Activated CD8-positive, alpha-beta T cell treated with anti-CD3 and anti-CD28 coated beads for 36 hours (primary cell): ENCODE measurements at places on chromosomes 5 and 9. TPM values are rescaled to one million over a fixed set of nuclear protein-coding genes. Genes with fewer than 3 reads are reported as not detected.

The CTSV gene
- total RNA-seq, result 0.16 TPM

The ANKRD31 gene
- total RNA-seq, result 0.94 TPM

The LCP2 gene
- 259 TPM for total RNA-seq

The SLC34A1 gene
- 0.29 TPM for total RNA-seq

The CEL gene
- total RNA-seq, result 3.0 TPM

The C9orf50 gene
- not detected for total RNA-seq

The C1QTNF3 gene
- total RNA-seq, result 1.3 TPM

The LCN2 gene
- total RNA-seq, result not detected

The MRPL41 gene
- 43.9 TPM for total RNA-seq

The NR4A3 gene
- 113 TPM for total RNA-seq

DNA sequence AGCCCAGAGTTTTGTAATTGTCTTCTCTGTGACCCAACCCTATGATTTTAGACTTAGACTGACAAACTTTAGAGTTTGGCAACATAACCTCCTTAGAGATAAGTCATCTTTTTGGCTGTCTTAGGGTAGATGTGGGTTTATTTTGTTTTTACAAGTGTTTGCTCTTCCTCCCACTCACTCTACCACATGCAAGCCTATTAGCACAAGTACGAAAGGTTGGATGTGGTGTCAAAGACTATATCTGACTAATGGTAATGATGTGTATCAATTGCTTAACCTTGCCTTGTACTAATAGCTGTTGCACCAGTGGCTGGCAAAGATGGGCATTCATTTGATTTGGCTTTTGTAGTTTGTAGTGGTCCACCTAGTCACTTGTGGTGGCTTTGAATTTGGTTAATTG, 46.5 kb downstream of the SLC25A46 start:
- no peak for DNase-seq
- H3K36me3 ChIP-seq, result no peaks in the 10 kb centered on the region
- peaks cover 1% of the 10 kb centered on the region for H3K27me3 ChIP-seq
- no peak overlapping the region for H3K27ac ChIP-seq
- no peak overlapping the region for H3K4me3 ChIP-seq

DNA sequence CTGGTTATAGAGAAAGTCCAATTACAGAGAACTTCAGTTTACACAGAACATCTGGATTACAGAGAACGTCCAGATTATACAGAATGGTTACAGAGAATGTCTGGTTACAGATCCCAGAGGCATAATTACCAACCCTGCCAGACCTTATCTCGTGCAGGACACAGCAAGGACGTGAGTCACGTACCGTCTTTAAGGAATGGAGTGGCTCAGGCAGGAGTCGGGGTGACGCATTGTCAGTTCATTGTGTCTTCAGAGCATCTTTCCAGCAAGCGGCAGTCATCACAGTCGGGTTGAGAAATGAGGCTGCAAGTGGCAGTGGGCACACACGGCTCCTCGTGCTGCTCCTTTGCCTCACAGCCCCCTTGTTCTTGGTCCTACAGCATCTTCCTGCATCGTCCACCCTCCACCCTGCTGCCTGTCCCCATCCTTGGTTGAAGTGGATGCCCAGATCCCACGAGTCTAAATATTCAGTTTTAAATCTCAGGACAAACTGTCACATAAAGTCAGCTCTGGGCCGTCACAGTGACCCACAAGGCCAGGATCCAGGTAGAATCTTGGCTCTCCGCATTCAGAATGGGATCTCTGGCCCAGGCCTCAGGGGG, 30.0 kb upstream of the SLC6A19 start:
- no peaks in the 10 kb centered on the region for H3K36me3 ChIP-seq
- H3K4me1 ChIP-seq, result peaks cover 8% of the 10 kb centered on the region
- no peak for DNase-seq
- H3K27me3 ChIP-seq, result peaks cover 5% of the 10 kb centered on the region
- no peak overlapping the region for H3K4me3 ChIP-seq
- H3K27ac ChIP-seq, result no peak overlapping the region

- peak overlapping the region; percentile 98 for H3K27ac ChIP-seq
- H3K4me1 ChIP-seq, result peaks cover 11% of the 10 kb centered on the region
- peak overlapping the region; percentile 99 for H3K4me3 ChIP-seq
Measured at GRCh38 chr9:34179213-34180136, 632 bp downstream of the UBAP1 start.

GRCh38 chr9:16003785-16004184, 450.9 kb downstream of the CCDC171 start:
- no peaks in the 10 kb centered on the region for H3K36me3 ChIP-seq
- no peaks in the 10 kb centered on the region for H3K4me1 ChIP-seq
- H3K27me3 ChIP-seq, result no peaks in the 10 kb centered on the region
- no peak for DNase-seq

DNA sequence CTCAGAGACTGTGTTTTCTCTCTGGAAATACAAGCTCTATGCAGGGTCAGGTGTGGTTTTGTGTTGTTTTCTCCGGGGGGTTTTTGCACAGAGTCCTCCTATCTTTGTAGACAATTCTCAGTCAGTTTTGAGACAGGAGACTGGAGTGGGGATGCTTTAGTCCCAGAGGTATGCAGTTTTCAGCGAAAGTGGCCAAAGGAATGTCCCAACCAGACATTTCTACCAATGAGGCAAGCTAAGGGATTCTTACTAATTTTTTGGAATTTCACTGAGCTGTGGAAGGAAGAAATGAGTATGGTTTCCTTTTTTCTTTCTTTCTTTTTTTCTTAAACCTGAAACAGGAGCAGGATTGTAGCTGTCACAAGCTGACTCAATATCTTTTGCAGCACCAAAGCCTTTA, 35.3 kb upstream of the PLPP1 start:
- H3K27ac ChIP-seq, result no peak overlapping the region
- DNase-seq, result no peak
- no peak overlapping the region for H3K4me3 ChIP-seq
- H3K27me3 ChIP-seq, result no peaks in the 10 kb centered on the region

GRCh38 chr9:19992556-19992955, 203.7 kb upstream of the SLC24A2 start:
- H3K4me1 ChIP-seq, result peaks cover 35% of the 10 kb centered on the region
- no peaks in the 10 kb centered on the region for H3K27me3 ChIP-seq
- H3K4me3 ChIP-seq, result no peak overlapping the region
- DNase-seq, result peak; percentile 42
